ENCODE measurements at places on chromosomes 5 and 9.
A peak's percentile ranks its signal among the peaks of the same experiment; 100 is the strongest.

GRCh38 chr9:116945817-116946216 lies 258.7 kb downstream of the TRIM32 start:
- DNase-seq: no peak

- DNase-seq: no peak
Measured at GRCh38 chr5:126499853-126500342, 76.7 kb downstream of the GRAMD2B start.

DNA sequence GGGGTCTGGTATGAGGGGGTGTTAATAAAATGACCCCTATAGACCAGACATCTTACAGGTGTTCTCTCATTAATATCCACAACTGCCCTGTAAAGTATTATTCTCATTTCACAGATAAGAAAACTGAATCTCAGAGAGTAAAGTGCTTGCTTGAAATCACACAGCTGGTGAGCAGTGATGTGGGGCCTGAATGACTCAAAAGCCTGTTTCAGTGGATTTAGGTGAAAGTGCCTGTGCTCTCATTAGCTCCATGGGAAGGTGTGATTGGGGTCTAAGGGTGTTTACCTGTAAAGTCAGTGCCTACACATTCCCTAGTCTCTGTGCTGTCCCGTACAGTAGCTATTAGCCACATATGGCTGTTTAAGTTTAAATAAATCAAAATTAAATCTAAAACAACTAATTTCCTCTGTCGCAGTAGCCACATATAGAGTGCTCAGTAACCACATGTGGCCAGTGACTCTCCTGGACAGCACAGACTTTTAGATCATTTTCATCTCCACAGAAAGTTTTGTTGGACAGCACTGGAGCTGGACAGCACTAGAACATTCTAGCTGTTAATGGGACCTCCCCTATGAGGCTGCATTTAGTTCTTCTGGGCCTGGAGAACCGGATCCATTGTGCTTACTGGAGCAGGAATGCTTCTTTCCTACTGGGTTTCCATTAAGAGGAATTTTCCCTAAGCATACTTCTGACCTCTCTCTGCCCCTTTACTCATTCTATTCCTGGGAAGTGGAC lies 52.5 kb upstream of the SEMA6A start:
- DNase-seq: no peak

DNA sequence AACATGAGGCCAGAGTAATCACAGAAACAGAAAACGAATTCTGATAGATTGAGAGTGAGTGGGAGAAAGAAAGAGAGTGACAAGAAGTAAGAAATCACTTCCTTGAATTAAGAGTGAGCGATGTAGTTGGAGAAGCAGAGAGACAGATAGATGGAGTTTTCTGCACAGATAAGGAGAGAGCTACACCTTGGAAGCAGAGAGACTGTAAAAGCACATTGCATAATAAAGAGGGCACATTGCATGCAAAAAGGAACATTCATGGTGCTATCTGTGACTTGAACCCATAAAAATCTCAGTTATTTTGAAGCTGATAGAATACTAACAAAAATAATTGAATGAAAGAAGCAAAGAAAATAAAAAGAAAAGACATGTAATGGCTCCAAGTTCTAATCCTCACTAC lies 943.8 kb downstream of the NR2F1-AS1 start:
- DNase-seq: no peak

DNA sequence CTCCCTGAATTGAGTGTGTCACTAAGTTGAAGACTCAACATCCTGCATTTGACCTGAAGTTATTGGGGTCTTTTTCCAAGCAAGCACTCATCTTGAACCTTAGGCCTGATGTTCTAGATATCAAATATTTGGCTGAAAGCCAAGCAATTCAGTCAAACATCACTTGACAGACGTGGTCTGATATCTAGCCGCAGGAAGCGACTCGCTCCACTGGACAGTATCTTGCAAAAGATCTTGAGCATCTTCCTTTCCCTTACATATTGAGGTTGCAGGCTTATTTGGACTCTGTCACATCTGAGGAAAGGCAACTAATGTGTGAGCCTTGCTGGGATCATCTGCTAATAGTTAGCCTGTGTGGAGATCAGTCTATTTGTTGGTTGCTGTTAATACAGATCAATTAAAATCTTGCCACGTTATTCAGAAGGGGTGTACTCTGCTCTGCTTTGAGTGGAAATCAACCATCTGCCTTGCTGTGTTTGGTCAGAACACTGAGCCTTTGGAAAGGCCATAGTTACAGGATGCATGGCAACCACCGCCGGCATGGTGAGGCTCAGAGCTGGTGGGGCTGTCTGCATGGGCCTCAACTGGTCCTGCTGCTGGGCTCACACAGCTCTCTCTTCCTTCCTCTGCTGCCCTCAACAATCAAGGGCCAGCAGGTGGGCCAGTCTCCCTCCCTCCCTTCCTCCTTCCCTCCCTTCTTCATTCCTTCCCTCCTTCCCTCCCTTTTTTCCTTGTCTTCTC lies 166.9 kb upstream of the KLF9 start:
- no peak for DNase-seq

DNA sequence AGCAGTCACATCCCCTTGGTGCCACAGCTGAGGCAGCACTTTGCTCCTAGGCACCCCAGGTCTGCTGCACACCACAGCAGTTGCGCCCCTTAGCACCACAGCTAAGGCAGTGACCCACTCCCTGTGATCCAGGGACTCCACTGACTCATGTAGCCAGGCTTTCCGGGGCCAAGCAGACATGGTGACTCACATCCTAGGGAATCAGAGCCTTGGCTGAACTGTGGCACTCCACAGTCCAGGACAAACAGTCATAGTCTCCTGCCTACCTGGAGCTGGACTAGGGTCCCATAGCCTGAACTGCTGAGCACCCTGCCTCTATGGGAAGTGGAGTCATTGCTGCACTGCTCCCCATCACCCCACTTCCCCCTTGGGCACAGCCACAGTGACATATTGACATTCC lies 338.7 kb downstream of the NPR3 start:
- no peak for DNase-seq

DNA sequence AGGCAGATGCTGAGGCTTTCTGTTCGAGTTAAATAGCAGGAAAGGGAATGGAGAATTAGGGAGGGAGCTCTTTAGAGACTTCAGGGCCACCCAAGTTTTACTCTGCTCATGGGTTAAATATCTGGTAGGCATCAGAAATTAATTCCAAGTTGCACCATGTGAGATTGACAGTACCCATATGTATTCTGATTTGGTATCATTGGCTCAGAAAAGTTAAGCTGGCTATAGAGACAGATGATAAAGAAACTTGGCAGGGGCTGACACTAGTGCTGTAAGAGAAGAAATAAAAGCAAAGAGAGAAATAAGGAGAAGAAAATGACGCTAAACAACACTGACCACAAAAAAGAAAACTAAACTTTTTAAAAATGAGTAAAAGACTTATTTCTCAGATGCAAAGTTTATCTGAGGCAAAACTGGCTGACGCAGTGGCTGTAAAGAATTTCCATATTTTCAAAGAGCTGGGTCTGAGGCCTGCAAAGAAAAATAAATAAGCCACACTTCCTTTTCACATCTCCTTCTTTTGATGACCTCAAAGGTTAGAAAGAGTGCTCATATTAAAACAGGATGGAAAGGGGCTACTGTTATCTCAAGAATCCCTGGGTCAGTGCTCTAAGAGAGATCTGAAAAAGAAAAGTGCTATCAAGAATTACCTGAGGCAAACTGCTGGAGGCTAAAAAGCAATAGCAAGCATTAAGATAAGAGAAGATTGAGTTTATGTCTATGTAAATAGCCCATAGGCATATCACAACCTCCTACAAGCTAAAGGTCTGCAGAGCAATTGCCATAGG lies 399.0 kb upstream of the MEF2C start:
- no peak for DNase-seq

DNA sequence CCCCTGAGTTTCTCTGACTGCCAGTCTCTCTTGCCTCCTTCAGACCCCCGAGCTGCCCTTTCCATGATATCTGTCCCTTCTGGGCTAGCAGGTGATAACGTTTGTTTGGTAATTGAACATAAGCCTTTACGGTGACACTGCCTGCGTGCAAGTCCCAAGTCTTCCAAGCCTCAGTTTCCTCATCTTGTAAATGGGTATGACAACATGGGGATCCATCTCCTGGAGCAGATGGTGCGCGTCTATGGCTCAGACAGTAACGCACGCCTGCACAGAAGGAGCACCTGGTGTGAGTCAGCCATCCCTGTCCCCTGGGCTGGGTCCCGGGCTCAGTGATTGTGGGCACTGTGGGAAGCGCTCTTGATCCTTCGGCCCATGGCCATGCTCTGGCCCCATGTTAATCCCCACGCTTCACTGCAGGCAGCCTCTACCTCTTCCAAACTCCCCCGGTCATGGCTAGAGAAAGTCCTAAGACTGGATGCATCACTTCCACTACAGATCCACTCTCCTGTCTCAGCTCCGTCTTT lies 85.8 kb downstream of the DAP start:
- DNase-seq: no peak

GRCh38 chr9:106576232-106576760 lies 286.7 kb upstream of the ZNF462 start:
- DNase-seq: no peak

- no peak for DNase-seq
Measured at GRCh38 chr5:61228691-61229280, 66.5 kb upstream of the SMIM15 start.

GRCh38 chr5:7976411-7977190 lies 107.7 kb downstream of the MTRR start:
- no peak for DNase-seq

DNA sequence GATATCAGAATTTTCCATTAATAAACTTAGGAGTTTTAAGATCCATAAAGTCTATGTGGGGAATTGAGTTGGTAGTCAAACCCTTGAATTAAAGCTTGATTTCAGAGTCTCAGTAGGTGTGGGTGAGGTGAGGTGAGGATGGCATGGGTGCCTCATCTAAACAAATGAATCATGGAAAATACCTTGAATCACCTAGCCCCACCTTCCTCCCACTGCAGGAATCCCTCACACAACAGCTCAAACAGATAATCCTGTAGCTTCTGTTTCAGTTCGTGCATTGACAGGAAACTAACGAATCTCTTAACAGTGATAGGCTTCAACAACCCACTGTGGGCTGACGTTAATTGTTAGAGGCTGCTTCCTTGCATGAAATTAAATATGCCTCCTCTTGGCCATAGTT lies 185.0 kb downstream of the SREK1 start:
- no peak for DNase-seq

DNA sequence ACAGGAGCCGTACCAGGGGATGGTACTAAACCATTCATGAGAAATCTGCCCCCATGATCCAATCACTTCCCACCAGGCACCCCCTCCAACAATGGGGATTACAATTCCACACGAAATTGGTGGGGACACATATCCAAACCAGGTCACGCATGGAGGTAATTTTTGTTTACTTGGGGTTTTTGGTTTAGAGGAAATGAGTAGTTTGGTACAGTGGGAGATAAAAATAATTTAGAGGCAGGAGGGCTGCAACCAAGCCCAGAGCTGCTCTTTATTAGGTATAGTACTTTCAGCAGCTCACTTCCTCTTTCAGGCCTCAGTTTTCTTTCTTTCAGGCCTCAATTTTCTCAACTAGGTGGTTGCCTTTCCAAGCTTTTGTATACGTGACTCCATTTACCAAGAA lies 23.2 kb downstream of the PRUNE2 start:
- no peak for DNase-seq

DNA sequence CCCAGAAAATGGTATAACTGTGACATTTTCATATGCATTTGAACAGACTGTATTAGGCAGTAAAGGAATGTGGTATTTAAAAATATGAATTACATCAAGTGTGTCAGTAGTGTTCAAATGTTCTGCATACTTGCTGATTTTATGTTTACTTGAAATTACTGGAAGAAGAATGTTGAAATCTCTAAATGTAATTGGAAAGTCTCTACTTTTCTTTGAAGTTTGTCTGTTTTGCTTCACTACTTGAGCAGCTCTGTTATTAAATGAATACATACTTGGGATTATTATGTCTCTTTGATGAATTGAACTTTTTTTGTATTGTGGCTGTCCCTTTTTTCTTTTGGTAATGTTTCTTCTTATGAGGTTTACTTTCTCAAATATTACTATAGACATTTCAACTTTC lies 205.6 kb downstream of the TAF11L14 start:
- DNase-seq: no peak

GRCh38 chr5:53170746-53171349 lies 61.3 kb upstream of the MOCS2 start:
- DNase-seq: no peak

GRCh38 chr5:78971998-78972397 lies 13.1 kb downstream of the ARSB start:
- no peak for DNase-seq

- DNase-seq: no peak
Measured at GRCh38 chr5:142758062-142758795, 11.9 kb upstream of the ARHGAP26 start.

- DNase-seq: no peak
Measured at GRCh38 chr5:111731638-111732037, 25.4 kb downstream of the NREP start.

DNA sequence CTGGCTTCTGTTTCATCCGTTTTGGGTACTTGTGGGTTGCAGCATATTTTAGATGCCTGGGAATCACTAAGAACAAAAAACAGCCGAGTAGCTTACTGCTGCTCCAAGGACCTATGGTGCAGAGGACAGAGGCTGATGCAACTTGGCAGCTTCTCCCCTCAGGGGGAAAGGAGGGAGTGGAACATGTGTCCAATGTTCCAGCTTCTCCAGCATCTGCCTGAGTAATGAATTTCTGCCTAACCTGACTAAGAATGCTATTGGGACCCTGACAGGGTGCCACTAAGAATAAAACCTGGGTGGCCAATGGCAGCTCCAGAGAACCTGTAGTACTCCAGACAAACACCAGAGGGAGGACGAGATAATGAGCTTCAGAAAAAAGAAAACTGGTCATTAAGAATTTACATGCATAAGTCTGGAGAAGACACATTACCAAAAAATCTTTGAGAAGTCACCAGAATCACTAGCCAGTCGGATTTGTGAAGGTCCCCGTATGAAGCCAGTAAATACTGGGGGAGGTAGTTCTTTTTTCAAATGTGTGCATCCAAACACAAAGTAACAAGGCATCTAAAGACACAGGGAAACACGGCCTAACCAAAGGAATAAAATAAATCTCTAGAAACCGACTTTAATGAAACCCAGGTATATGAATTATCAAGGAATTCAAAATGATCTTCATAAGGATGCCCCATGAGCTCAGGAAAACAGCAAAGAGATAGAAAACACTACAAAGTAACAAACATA lies 293.5 kb downstream of the HINT1 start:
- peak; percentile 2 for DNase-seq

- no peak for DNase-seq
Measured at GRCh38 chr5:126046318-126046717, 376.9 kb upstream of the GRAMD2B start.

DNA sequence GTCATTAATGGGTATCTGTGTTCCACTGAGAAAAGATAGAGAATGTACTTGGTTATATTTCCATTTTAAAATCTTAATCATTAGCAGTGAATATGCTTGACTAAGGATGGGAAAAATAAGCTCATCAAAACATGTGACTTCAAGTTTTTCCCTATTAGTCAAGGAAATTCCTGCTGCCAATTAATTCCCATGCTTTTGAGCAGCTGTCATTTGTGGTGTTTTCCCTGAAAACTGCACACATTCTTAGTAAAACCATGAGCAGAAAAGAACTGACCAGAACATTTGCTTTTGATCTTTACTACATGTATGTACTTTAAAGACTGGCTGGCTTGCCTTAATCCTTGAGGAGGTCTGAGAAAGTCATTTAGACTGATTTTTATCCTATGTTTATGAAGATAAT lies 75.2 kb downstream of the AOPEP start:
- DNase-seq: no peak
